Small intestine (tissue), 16 donors: ENCODE measurements at places on chromosomes 11 and 22.

DNA sequence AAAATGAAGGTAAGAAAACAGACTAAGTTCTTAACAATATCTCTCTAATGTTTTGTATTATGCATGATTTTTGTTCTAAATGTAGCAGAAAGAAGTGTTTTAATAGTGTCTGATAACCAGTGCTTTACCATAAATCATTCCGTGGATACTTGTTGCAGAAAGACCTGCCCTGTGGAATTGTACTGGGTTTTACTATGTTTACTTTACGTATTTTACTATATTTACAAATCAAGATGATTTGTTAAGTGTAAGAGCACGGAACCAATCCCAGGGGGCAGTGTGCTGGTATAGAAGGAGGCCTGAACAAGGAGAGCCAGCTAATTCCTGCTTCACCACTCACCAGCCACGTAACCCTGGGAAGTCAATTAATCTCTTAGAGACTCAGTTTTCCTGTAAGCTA lies 1.4 kb downstream of the HTR3B start:
- no peaks in the 10 kb centered on the region for H3K36me3 ChIP-seq
- peak overlapping the region; percentile 75 for H3K27ac ChIP-seq
- H3K4me3 ChIP-seq, result no peak overlapping the region
- peaks cover 9% of the 10 kb centered on the region for H3K4me1 ChIP-seq

DNA sequence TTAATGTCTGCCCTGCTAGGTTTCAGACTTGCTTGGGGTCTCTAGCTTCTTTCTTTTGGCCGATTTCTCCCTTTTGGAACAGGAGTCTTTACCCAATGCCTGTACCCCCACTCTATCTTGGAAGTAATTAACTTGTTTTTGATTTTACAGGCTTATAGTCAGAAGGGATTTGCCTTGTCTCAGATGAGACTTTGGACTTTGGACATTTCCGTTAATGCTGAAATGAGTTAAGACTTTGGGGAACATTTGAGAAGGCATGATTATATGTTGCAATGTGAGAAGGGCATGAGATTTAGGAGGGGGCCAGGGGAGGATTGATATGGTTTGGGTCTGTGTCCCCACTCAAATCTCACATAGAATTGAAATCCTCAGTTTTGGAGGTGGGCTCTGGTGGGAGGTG lies 5.1 kb downstream of the KDM4F start:
- H3K4me1 ChIP-seq, result no peaks in the 10 kb centered on the region
- no peak overlapping the region for H3K27ac ChIP-seq

GRCh38 chr11:45857961-45858474 lies 10.7 kb downstream of the CRY2 start:
- peaks cover 7% of the 10 kb centered on the region for H3K36me3 ChIP-seq
- no peaks in the 10 kb centered on the region for H3K4me1 ChIP-seq
- H3K27ac ChIP-seq, result peak overlapping the region; percentile 74
- DNase-seq, result no peak

DNA sequence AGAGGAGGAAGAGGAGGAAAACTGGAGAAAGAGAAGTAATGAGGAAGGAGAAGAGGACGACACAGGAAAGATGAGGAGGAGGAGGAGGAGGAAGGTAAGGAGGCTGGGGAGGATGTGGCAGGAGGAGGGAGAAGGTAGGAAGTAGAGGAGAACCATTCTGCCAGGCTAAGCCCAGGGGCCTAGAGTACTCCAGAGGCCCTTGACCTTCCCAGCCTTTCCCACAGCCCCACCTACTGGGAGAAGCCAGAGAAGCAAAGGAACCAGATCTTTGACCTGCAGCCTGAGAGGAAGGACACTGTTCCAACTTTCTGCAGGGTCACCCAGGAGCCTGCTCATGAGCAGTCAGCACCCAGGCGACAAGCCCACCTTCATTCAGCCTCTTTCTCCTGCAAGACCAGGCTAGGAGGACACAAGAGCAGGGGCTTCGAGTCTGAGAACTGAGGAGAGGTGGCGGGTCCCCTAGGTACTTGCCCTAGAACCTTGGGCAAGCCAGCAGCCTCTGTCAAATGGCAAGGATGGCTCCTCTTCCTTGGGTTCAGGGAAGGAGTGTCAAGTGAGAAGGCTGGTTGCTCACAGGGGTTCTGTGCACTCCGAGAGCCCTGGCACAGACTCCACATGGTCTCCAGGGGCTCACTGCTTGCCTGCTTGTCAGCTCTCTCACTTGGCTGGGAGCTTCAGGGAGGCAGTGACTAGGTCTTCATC lies 27.9 kb upstream of the OAF start:
- no peaks in the 10 kb centered on the region for H3K36me3 ChIP-seq
- peaks cover 19% of the 10 kb centered on the region for H3K4me1 ChIP-seq
- peak; percentile 92 for DNase-seq
- no peak overlapping the region for H3K4me3 ChIP-seq
- H3K27ac ChIP-seq, result peak overlapping the region; percentile 96

- H3K4me3 ChIP-seq, result no peak overlapping the region
- H3K4me1 ChIP-seq, result no peaks in the 10 kb centered on the region
- no peak overlapping the region for H3K27ac ChIP-seq
- no peaks in the 10 kb centered on the region for H3K36me3 ChIP-seq
- H3K27me3 ChIP-seq, result no peaks in the 10 kb centered on the region
- DNase-seq, result no peak
Observed at GRCh38 chr22:49257551-49257961, 570.1 kb downstream of the BRD1 start.

DNA sequence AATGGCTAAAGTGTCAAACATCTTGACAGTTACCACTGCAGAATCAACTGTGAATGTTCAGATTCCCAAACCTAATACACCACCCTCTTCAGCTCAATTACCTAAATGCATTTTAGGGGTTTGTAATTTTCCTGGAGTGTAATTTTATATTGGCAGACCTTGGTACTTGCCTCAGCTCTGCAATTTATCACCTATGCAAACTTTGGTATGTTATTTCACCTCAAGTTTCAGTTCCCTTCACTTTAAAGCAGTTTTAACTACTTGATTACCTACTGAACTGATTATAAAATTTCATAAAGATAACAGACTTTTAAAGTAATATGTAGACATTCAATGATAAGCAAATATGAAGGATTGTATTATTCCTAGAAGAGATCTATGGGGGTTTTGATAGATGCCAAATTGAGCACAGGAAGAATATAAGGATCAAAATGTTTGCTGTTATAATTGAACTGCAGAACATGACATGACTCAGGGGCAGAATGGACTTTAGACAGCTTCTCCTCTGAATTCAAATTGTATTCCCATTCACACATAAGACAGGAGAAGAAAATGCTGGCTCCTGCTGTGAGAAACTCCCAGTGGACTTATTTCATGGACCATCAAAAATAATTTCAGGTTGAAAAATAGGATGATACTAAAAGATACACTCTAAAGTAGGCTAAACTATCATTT lies 491.5 kb upstream of the LUZP2 start:
- H3K4me1 ChIP-seq, result no peaks in the 10 kb centered on the region
- DNase-seq, result peak; percentile 46
- no peak overlapping the region for H3K27ac ChIP-seq
- H3K36me3 ChIP-seq, result no peaks in the 10 kb centered on the region
- H3K4me3 ChIP-seq, result no peak overlapping the region

GRCh38 chr22:40107244-40107643 lies 70.5 kb upstream of the TNRC6B start:
- H3K4me3 ChIP-seq, result no peak overlapping the region
- H3K27ac ChIP-seq, result no peak overlapping the region
- peak; percentile 56 for DNase-seq
- peaks cover 3% of the 10 kb centered on the region for H3K4me1 ChIP-seq
- H3K27me3 ChIP-seq, result no peaks in the 10 kb centered on the region

- no peak for DNase-seq
- no peak overlapping the region for H3K4me3 ChIP-seq
- H3K27me3 ChIP-seq, result no peaks in the 10 kb centered on the region
- no peak overlapping the region for H3K27ac ChIP-seq
- no peaks in the 10 kb centered on the region for H3K36me3 ChIP-seq
- peaks cover 7% of the 10 kb centered on the region for H3K4me1 ChIP-seq
Observed at GRCh38 chr11:44887636-44888035, 63.0 kb downstream of the TP53I11 start.

GRCh38 chr11:82771781-82772180 lies 38.1 kb upstream of the FAM181B start:
- no peaks in the 10 kb centered on the region for H3K27me3 ChIP-seq
- no peak for DNase-seq
- no peaks in the 10 kb centered on the region for H3K36me3 ChIP-seq
- no peaks in the 10 kb centered on the region for H3K4me1 ChIP-seq
- H3K4me3 ChIP-seq, result no peak overlapping the region

DNA sequence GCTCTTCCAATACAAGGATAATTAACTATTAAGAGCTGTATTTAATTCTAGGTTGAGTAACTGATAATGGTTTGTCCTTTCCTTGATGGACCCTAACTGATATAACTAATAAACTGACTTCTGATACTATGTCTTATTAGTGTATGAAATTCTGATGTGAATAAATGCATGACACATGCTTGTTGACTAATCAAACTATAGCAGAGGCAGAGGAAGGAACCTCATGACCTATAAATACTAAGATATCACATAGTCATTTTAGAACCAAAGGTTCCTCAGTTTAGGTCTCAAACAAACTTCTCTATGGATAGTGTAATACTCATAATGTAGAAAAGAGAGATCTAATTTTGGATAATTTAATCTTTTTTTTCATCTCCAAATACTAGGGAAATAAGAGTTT lies 4.8 kb upstream of the HBD start:
- no peak overlapping the region for H3K27ac ChIP-seq
- H3K27me3 ChIP-seq, result no peaks in the 10 kb centered on the region
- no peaks in the 10 kb centered on the region for H3K36me3 ChIP-seq
- H3K4me1 ChIP-seq, result no peaks in the 10 kb centered on the region
- no peak overlapping the region for H3K4me3 ChIP-seq
- no peak for DNase-seq

- no peaks in the 10 kb centered on the region for H3K4me1 ChIP-seq
- no peak overlapping the region for H3K4me3 ChIP-seq
- no peaks in the 10 kb centered on the region for H3K36me3 ChIP-seq
- H3K27ac ChIP-seq, result no peak overlapping the region
- DNase-seq, result no peak
- no peaks in the 10 kb centered on the region for H3K27me3 ChIP-seq
Observed at GRCh38 chr22:26669060-26669481, 11.7 kb downstream of the MIAT start.

DNA sequence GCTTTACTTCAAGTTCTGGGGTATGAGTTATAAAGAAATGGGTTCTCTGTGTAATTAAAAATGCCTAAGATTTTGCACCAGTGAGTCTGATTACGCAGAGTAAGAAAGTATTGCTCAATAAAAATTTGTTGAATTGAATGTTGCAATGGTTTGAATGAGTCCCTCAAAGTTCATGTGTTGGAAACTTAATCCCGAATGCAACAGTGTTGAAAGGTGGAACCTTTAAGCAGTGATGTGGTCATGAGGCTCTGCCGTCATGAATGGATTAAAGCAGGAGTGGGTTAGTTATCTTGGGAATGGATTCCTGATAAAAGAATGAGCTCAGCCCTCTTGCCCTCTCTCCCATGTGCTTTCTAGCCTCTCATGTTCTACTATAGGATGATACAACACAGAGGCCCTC lies 52.6 kb upstream of the SESN3 start:
- no peak for DNase-seq
- peaks cover 19% of the 10 kb centered on the region for H3K4me1 ChIP-seq
- no peaks in the 10 kb centered on the region for H3K27me3 ChIP-seq
- H3K36me3 ChIP-seq, result no peaks in the 10 kb centered on the region
- H3K4me3 ChIP-seq, result no peak overlapping the region
- peak overlapping the region; percentile 84 for H3K27ac ChIP-seq

DNA sequence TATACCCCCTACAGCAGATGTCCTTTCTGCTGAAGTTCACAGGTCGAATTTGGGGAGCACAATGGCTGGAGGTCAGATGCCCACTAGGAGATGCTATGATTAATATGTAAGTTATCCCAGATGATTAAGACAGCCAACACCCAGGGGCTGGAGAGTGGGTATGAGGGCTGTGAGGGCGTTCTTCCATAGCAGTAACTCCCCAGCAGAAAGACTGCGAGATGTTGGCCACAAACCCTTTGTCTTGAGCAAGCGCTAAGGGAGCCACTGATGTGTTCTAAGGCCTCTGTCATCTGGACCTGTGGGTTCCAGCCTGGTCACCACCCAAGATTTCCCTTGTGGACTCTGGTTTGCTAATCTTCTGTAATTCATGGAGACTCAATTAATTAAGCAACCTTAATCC lies 77.6 kb downstream of the BMAL1 start:
- H3K36me3 ChIP-seq, result peaks cover 5% of the 10 kb centered on the region
- H3K27ac ChIP-seq, result no peak overlapping the region
- no peaks in the 10 kb centered on the region for H3K4me1 ChIP-seq
- DNase-seq, result no peak
- H3K4me3 ChIP-seq, result no peak overlapping the region

GRCh38 chr11:8746331-8746974 lies 63.9 kb downstream of the RPL27A start:
- H3K27me3 ChIP-seq, result no peaks in the 10 kb centered on the region
- peaks cover 11% of the 10 kb centered on the region for H3K4me1 ChIP-seq
- no peak for DNase-seq

GRCh38 chr11:43359422-43359818 lies 700 bp downstream of the TTC17 start:
- peak overlapping the region; percentile 98 for H3K27ac ChIP-seq
- H3K27me3 ChIP-seq, result no peaks in the 10 kb centered on the region
- H3K4me1 ChIP-seq, result peaks cover 11% of the 10 kb centered on the region
- H3K36me3 ChIP-seq, result peaks cover 6% of the 10 kb centered on the region
